GDM1 (cell line): ENCODE measurements at places on chromosomes 4 and X.
A peak's percentile ranks its signal among the peaks of the same experiment; 100 is the strongest.

GRCh38 chrX:139826065-139827044 lies 106.5 kb downstream of the ATP11C start:
- DNase-seq: no peak

- no peak for DNase-seq
These were observed 100.0 kb upstream of the DIPK2B start for GRCh38 chrX:45300638-45301037.

DNA sequence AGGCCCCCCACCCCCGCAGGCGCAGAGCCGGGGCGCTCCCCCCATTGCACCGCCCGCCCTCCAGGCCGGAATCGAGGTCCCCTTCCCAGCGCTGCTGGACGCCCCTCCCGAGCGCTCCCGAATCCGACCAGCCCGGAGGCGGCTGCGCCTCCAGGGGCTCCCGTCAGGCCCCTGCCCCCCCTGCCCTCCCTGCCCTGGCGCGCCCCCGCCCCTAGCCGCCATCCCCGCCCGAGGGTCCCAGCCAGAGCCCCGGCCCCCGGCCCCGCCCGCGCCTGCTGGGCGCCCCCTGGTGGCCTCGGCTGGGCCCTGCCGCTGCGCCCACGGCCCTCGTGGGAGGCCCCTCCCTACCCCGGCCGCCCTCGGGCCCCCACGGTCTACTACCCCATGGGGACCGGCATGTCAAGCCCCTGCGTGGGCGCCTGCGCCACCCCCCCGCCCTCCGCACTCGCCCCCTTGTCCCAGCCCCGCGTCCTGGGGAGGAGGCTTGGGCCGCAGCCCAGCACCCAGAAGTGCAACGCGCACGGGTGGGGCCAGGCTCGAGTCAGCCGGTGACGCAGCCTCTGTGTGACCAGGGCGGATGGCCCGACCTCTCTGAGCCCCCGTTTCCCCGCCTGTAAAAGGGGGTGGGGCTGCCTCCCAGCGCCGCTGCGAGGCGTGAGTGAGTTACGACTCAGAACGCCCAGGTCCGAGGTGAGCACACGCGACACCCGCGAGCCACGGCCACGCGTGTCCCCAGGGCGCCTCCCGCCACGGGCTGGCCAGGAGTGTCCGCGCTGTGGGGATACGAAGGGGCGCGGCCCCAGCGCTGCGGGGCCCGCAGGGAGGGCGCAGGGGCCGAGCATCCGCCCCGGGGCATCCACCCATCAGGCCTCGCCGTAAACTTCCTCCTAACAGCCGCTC lies 104.9 kb downstream of the FAM53A start:
- DNase-seq: peak; percentile 57

DNA sequence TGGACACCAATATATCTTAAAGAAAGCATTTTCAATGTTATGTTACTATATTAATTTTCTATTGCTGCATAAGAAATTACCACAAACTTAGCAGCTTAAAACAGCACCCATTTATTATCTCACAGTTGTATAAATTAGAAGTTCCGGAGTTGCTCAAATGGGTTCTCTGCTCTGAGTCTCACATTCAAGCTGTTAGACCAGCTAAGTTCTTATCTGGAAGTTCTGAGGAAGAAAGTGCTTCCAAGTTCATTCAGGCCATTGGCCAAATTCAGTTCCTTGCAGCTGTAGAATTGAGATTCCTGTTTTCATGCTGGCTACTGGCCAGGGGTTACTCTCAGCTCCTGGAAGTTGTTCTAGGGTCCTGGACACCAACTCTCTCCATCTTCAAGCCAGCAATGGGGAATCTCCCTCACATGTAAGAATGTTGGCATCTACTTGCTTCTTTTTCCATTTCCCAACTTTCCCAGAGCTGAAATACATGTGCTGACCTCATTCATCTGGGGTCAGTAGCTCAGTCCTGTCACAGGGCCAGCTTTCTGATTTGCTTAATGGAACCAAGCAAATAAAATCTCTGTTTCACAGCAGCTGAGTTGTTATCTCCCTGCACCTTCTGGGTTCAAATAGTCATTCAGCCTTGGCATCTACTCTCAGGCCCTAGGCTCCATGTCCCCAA lies 99.6 kb upstream of the INTU start:
- no peak for DNase-seq

- no peak for DNase-seq
These were observed 991.4 kb upstream of the SLIT2 start for GRCh38 chr4:19260346-19260745.

- no peak for DNase-seq
These were observed 300.1 kb upstream of the DDX53 start for GRCh38 chrX:22699581-22700091.

- DNase-seq: no peak
These were observed 66.8 kb upstream of the EGFL6 start for GRCh38 chrX:13502590-13502989.

- DNase-seq: no peak
These were observed 579.6 kb upstream of the IGFBP7 start for GRCh38 chr4:57689693-57690205.

- DNase-seq: no peak
These were observed 22.9 kb upstream of the TRIM2 start for GRCh38 chr4:153181293-153181692.

- DNase-seq: no peak
These were observed 44.5 kb downstream of the MGST2 start for GRCh38 chr4:139710073-139710472.

GRCh38 chr4:110637408-110638088 lies 14.7 kb upstream of the PITX2 start:
- no peak for DNase-seq

- no peak for DNase-seq
These were observed 992.7 kb upstream of the HS3ST1 start for GRCh38 chr4:12421364-12421763.

- no peak for DNase-seq
These were observed 98.9 kb upstream of the PDLIM3 start for GRCh38 chr4:185634066-185634652.

GRCh38 chr4:107034091-107034995 lies 1.8 kb downstream of the DKK2 start:
- DNase-seq: no peak

- no peak for DNase-seq
These were observed 298.8 kb downstream of the GBA3 start for GRCh38 chr4:22991576-22991975.

- DNase-seq: no peak
These were observed 1.5 kb downstream of the TRIM2 start for GRCh38 chr4:153205757-153206156.
